Fibroblast of lung (primary cell): ENCODE measurements at places on chromosomes 1 and 21. TPM values are rescaled to one million over a fixed set of nuclear protein-coding genes. Genes with fewer than 3 reads are reported as not detected.

The ANGPTL3 gene
- total RNA-seq, result not detected in 2 replicates

DNA sequence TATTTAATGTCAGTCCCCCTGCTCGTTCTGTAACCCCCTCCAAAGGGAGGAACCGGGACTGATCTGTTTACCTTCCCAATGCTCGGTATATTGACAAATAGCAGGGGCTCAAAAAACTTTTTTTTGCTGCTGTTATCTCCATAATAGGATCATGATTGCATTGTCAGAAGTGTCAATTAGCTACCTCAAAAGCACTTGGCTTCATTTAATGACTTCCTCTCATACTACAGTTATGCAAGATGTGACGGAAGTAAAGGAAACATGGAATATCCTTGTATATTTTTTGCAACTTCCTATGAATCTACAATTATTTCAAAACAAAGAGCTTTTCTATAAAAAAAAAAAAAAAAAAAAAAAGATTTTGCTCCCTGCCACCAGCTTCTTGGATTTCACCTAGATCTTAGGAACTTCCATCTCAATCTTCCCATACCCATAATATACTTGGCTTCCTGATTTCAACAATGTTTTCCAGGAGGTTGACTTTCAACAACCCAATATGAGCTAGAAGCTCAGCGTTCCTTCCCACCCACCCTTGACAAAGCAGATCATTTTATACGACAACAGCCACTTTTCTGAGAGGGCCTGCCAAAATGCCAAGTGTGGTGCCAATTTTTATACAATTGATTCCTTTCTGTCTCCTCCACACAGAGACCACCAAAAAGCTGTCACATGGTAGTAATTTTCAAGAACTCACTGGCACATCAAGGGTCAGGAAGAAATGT lies 71.7 kb downstream of the SETD4 start:
- peaks cover 2% of the 10 kb centered on the region for H3K27me3 ChIP-seq
- no peaks in the 10 kb centered on the region for H3K4me1 ChIP-seq
- no peak overlapping the region for H3K27ac ChIP-seq

- H3K36me3 ChIP-seq, result no peaks in the 10 kb centered on the region
- DNase-seq, result no peak
- no peaks in the 10 kb centered on the region for H3K27me3 ChIP-seq
- no peak overlapping the region for H3K4me3 ChIP-seq
- no peak overlapping the region for H3K27ac ChIP-seq
- no peaks in the 10 kb centered on the region for H3K4me1 ChIP-seq
These were observed 67.2 kb upstream of the FOXD3 start for GRCh38 chr1:63255153-63255552.

DNA sequence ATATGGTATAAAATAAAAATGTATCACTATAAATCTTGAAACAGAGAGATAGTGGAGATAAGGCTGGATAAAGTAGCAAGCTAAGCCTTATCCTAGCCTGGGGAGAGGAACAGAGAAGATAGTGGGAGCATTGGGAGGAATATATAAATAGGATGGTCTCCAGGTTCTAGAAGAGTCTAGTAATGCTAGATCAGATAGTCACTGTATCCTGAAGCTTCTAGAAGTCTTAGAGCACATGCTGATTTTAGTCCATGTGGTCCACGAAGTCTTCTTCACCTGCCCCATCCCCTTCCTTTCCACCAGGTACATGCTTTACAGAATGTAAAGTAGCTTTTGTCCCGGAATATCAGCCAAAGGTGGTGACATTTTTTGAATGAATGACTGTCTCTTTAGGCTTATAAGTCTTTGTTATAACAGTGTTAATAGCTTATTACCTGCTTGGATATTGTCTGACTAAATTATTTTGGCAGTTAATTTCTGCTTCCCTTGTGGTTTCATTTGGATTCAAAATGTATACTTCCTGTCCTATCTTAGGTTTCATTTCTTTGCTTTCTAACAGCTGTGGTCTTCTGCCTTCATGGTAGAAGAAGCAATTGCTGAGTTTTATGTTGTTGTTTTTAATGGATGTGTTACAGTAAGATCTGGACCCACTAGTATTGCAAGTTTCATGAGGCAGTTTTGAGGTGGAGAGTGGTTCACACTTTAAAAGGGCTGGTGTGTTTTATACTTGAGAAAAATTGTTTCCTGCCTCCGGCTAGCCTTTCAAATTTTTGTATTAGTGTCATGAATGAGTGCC lies 5.9 kb downstream of the SMG7 start:
- no peaks in the 10 kb centered on the region for H3K27me3 ChIP-seq
- no peak overlapping the region for H3K4me3 ChIP-seq
- no peaks in the 10 kb centered on the region for H3K4me1 ChIP-seq
- no peak for DNase-seq

The LCE1A gene
- total RNA-seq, result not detected in 2 replicates

The LIPI gene
- total RNA-seq, result not detected in 2 replicates

The PRR9 gene
- not detected in 2 replicates for total RNA-seq

- H3K27ac ChIP-seq, result no peak overlapping the region
- H3K27me3 ChIP-seq, result no peaks in the 10 kb centered on the region
- no peak overlapping the region for H3K4me3 ChIP-seq
- H3K36me3 ChIP-seq, result no peaks in the 10 kb centered on the region
- H3K4me1 ChIP-seq, result no peaks in the 10 kb centered on the region
These were observed 30.0 kb downstream of the DLGAP3 start for GRCh38 chr1:34899471-34899870.

GRCh38 chr21:34004974-34005373 lies 68.4 kb upstream of the MRPS6 start:
- H3K4me1 ChIP-seq, result peaks cover 2% of the 10 kb centered on the region
- DNase-seq, result peak; percentile 32
- H3K27me3 ChIP-seq, result no peaks in the 10 kb centered on the region
- no peaks in the 10 kb centered on the region for H3K36me3 ChIP-seq
- no peak overlapping the region for H3K4me3 ChIP-seq

The GSTM3 gene
- 37.0 and 51.4 TPM in 2 replicates for total RNA-seq

The KANK4 gene
- not detected in 2 replicates for total RNA-seq

The ZNF683 gene
- not detected in 2 replicates for total RNA-seq

The KIF26B gene
- 6.1 and 6.9 TPM in 2 replicates for total RNA-seq

The TSHB gene
- total RNA-seq, result not detected in 2 replicates

GRCh38 chr1:94039514-94039870 lies 81.5 kb downstream of the ABCA4 start:
- peaks cover 11% of the 10 kb centered on the region for H3K27me3 ChIP-seq
- no peaks in the 10 kb centered on the region for H3K36me3 ChIP-seq
- no peak overlapping the region for H3K4me3 ChIP-seq
- peaks cover 8% of the 10 kb centered on the region for H3K4me1 ChIP-seq
- H3K27ac ChIP-seq, result no peak overlapping the region

DNA sequence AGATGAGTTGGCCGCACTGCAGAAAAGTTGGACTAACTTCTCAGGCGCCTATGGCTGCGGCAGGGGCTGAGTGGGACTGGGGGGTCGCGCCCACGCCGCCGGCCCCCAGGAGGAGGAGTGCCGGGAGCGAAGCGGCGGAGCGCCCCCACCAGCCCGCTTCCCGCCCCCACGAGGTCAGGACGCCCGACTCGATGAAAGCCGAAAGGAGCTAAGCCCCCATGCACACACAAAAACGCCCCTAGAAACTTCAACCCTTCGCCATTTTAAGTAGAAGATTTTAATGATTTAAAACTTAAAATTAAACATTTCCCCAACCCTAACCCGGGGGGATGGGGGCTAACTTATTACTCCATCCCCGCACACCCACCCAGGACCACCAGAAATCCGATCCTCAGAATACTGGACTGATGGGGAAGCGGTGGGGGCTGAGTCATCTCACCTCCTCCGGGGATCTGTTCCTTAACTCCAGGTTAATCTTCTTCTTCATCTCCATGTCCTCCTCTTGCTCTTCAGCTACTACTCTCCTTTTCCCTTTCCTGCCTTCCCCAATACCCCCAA lies 539 bp downstream of the ANP32E start:
- no peaks in the 10 kb centered on the region for H3K27me3 ChIP-seq
- H3K27ac ChIP-seq, result peak overlapping the region; percentile 94
- H3K4me3 ChIP-seq, result peak overlapping the region; percentile 67
- DNase-seq, result peak; percentile 12

- peak; percentile 17 for DNase-seq
- peak overlapping the region; percentile 100 for H3K4me3 ChIP-seq
- H3K36me3 ChIP-seq, result peaks cover 18% of the 10 kb centered on the region
- peaks cover 4% of the 10 kb centered on the region for H3K4me1 ChIP-seq
These were observed 494 bp downstream of the APH1A start for GRCh38 chr1:150268340-150268704.

DNA sequence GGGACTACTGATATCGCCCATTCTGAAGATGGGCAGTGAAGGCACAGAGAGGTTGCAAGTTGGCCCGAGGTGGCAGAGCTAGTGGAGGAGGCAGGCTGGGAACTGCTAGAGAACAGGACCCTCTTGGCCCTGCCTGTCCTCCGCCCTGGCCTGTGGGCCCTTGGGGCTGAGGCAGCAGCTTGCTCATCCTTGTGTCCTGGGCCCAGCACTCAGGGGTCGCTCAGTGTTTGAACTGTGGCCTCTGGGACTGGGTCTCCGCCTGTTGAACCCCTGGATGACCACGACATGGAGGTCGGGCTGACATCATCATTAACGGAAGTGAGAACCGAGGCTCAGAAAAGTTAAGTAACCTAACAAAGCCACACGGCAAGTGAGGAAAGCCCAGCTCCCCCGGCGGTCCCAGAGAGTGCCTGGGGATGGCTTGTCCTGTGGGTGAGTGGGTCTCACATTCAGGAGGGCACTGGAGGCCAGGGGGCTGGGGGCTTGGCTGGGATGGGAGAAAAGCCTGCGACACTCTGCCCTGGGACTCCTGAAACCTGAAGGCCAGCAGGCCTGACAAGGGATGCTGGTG lies 23.0 kb upstream of the DDOST start:
- DNase-seq, result no peak
- no peaks in the 10 kb centered on the region for H3K4me1 ChIP-seq
- H3K4me3 ChIP-seq, result no peak overlapping the region
- H3K27me3 ChIP-seq, result no peaks in the 10 kb centered on the region
- no peaks in the 10 kb centered on the region for H3K36me3 ChIP-seq

DNA sequence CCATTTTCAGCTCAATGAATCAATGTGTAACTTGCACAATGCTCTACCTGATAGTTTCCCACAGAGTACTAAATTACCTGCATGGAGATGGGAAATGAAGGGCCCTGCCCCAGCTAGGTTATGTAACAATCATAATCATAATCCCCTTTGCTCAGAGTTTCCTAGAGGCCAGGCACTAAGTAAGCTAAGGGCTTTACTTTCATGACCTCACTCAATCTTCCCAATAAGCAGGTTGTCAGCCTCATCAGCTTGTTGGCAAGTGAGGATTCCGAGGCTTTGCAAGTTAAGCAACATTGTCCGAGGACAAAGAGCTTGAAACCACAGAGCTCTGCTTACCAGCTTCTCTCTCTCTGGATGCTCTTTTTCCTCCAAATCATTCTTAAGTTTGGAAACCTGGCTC lies 64.1 kb upstream of the NTPCR start:
- H3K27ac ChIP-seq, result no peak overlapping the region
- DNase-seq, result no peak
- H3K27me3 ChIP-seq, result no peaks in the 10 kb centered on the region
- H3K4me1 ChIP-seq, result no peaks in the 10 kb centered on the region
- H3K4me3 ChIP-seq, result no peak overlapping the region

The TMEM61 gene
- total RNA-seq, result not detected in 2 replicates

The ASTN1 gene
- under 0.01 and 0.17 TPM in 2 replicates for total RNA-seq

DNA sequence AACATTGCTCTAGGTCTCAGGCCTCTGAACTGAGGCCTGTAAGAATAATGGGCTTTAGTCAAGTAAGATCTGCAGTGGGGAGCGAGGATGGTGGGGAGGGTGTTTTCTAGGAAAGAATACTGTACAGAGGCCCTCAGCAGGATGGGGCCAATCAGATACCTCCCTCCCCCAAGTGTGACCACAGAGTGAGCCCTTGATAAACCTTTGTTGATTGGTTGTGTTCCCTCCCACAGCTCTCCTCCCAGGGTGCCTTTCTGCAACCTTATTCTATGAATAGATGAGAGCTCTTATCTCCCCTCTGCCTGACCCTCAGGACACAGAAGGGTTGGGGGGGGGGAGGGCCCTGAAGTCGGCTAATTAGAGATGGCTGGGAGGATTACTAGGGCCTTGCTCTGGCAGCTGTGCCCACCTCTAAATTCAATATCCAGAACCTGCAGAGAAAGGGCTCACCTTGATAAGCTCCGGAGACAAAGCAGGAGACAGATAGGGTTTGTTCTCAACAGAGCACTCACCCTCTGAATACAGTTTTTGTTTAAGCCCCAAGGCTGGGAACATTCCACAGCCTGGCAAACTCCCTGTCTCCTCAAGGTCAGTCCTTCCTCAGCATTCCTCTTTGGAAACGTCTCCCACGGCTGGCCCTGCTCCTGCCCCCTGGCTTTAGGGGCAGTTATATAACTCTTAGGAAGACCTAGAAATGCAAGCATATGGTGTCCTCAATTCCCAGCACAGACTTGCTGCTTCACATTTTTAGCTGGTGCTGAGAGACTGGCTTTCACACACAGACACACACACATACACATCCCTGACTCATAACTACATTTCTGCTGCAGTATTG lies 42.9 kb downstream of the ATP1A1 start:
- H3K4me3 ChIP-seq, result no peak overlapping the region
- DNase-seq, result no peak

GRCh38 chr1:47751193-47751592 lies 246.0 kb downstream of the TRABD2B start:
- H3K27ac ChIP-seq, result no peak overlapping the region
- no peaks in the 10 kb centered on the region for H3K36me3 ChIP-seq
- H3K4me1 ChIP-seq, result no peaks in the 10 kb centered on the region
- H3K27me3 ChIP-seq, result no peaks in the 10 kb centered on the region
- H3K4me3 ChIP-seq, result no peak overlapping the region

DNA sequence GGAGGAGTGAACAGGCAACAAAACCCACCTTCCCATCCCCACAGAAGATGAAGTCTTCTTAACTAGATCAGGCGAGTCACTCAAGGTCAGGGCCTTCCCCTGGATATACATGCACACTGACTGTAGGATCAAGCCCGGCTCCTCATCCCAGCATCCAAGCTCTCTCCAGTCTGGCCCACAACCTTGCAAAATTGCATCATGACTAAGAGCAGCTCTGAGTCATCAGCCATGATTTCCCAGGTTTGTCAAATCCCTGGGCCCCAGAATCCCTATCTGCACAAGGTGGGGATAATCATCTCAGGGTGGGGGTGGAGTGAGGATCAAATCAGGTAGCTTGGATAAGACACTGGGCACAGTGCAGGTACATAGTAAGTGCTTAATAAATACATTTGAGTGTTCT lies 199.3 kb upstream of the GRIK3 start:
- no peaks in the 10 kb centered on the region for H3K4me1 ChIP-seq
- no peaks in the 10 kb centered on the region for H3K36me3 ChIP-seq
- no peak overlapping the region for H3K4me3 ChIP-seq
- no peak overlapping the region for H3K27ac ChIP-seq

- H3K4me3 ChIP-seq, result no peak overlapping the region
- no peaks in the 10 kb centered on the region for H3K36me3 ChIP-seq
- DNase-seq, result no peak
- no peaks in the 10 kb centered on the region for H3K4me1 ChIP-seq
These were observed 33.0 kb upstream of the TTC22 start for GRCh38 chr1:54834007-54834541.

GRCh38 chr1:238484121-238484520 lies 593.4 kb upstream of the ZP4 start:
- H3K36me3 ChIP-seq, result no peaks in the 10 kb centered on the region
- no peaks in the 10 kb centered on the region for H3K4me1 ChIP-seq
- no peaks in the 10 kb centered on the region for H3K27me3 ChIP-seq
- peak; percentile 47 for DNase-seq
- H3K4me3 ChIP-seq, result no peak overlapping the region
